ENCODE measurements at places on chromosomes 1 and 21.

- DNase-seq: no peak
Observed at GRCh38 chr1:162276493-162276892, 100.2 kb downstream of the SPATA46 start.

GRCh38 chr1:47696404-47696736 is 258.5 kb downstream of the FOXD2 start:
- no peak for DNase-seq

DNA sequence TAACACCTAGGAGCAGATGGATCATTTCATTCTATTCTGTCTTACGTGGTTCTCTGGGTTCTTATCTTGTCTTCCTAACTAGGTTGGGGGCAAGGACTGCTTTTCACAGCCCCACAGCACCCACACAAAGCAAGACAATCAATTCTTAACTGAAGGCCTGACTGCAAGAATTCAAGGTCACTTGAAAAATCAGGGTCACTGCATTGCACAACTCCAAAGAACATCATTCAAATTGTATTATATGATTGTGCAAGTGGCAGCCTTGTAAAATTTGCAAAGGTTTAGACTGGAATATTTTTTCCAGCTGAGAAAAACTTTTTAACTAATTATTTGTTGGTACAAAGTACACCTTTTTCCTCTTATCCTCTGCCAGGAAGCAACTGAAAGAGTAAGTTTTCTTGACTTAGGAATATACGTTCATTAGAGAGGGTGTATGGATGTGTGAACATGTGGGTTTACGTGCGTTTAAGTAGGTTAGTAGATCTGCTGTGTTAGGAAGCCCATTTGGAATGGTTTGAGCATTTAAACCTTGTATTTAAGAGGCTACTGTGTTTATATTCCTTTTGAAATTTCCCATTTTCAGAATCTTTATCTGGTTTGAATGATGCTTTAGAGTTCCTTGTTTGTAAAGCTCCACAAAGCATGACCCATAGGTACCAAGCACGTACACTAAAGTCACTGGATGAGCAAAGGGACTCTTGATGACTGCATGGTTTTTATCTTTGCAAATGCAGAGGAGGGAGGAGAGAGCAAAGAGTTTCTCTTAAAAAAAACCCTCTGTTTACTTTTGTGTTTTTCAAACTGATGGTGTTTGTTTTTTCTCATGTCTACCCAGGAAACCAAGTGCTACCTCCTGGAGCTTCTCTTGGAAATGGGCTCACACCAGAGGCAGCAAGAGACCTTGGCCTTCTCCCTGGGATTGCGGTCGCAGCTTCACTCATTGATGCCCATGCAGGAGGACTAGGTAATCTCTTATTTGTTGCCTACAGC is 214.9 kb downstream of the FGGY start:
- no peak for DNase-seq

- no peak for DNase-seq
Observed at GRCh38 chr1:58308206-58308605, 238.3 kb downstream of the OMA1 start.

GRCh38 chr1:160682983-160683865 is 28.4 kb downstream of the CD48 start:
- no peak for DNase-seq

DNA sequence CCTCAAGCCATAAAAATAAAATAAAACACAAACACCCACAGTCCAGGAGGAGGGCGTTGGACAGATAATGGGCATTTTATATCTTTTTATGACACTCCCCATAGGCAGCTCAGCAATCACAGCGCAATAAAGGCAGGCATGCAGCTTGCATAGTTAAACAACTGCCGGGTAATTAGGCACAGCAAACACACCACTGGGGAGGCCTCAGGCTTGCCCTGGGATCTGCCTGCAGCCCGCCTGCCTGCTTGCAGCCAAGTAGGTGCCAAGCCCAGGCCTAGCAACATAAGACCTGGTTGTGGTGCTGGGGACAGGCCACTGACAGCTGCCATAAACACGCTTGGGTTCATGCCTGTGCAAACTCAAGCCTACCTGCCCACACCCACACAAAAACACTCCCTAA is 54.2 kb downstream of the DMAP1 start:
- DNase-seq: no peak
